ENCODE measurements at places on chromosomes 5 and 9.

DNA sequence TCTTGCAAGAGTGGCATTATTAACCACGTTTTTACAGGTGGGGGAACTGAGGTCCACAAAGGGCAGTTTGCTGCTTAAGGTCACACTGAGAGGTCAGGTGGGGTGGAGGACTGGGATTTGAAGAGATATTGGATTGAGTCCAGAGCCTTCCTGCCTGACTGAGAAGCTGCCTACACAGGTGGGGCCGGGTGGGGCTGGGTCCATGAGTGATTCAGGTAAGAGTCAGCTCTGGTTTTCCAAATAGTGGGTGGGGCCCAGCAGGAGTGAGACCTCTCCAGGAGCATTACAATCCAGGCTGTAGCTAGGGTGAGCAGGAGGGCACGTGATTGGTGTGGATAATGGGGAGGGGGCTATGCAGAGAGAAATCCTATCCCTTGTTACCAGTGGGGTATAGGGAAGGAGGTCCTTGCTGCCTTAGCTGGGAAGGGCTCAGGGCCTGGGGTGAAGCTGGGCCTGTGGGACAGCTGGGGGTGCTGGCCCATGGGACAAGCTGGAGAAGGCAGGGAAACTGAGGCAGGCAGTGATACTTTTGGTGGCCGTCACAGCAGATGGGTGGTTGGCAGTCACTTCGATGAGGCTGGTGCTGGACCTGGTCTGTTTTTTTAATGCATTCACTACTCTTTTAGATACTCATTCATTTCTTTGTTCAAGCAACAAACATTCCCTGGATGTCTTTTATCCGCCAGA, 2.9 kb upstream of the PTGS1 start:
- DNase-seq, result no peak

GRCh38 chr9:1276474-1276873, 226.3 kb downstream of the DMRT2 start:
- no peak for DNase-seq

DNA sequence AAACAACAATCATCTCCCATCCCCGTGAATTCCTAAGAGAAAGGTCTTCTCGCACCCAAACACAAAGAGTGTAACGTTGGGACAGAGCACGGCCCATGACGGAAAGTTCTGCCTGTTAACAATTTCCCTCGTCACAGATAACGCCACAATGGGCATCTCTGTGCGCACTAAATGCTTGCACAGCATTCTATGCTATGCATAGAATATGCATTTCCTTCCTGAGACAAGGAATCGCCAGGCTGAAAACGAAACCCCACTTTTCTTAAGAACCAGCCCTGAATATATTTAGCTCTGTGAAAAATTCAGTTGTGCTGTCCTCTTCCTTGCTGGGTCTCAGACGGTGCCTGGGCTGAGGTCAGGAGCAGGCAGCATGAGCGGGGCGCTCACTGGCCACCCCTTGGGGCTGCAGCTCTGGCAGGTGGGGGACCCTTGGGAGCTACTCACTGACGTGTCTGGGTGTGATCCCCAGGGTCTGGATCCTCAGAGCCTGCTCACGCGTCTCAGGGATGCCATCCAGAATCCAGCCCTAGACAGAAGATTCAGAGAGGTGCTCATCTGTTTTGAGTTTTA, 49.8 kb downstream of the AK8 start:
- no peak for DNase-seq

- no peak for DNase-seq
These were observed 74.1 kb downstream of the DAP start for GRCh38 chr5:10686890-10687289.

GRCh38 chr9:136996361-136997292, at the start of gene CLIC3:
Gene CLIC3, minus strand, starts transcription at chr9:136996568. Its CDS starts 25 bp downstream, at chr9:136996543.
- DNase-seq, result peak; percentile 28

GRCh38 chr5:73619606-73620333, 6.2 kb upstream of the ARHGEF28 start:
- DNase-seq, result no peak

DNA sequence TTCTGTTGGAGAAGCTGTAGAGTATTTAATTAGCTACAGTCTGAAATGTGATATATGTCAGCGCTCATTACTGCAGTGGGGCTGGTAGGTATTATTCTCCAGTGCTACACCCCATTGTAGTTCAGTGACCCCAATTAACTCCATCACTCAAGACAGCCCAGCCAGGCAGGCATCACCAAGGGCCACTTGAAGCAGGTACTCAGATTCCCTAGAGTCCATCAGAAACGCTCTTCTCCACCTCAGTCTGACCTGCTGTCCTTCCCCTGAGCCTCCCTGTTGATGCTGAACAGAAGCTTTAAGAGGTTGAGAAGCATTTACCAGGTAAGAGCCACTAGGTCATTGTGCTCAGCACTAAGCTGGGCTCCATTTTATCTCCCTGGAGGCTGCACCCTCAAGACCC, 71.8 kb downstream of the GALNT10 start:
- DNase-seq, result no peak

- DNase-seq, result peak; percentile 62
These were observed 456 bp downstream of the KDM3B start for GRCh38 chr5:138352722-138353559.

- no peak for DNase-seq
These were observed 11.3 kb downstream of the MYMK start for GRCh38 chr9:133513214-133514100.

GRCh38 chr5:143174714-143175398, 228.6 kb downstream of the NR3C1 start:
- no peak for DNase-seq

- DNase-seq, result no peak
These were observed 13.3 kb upstream of the VLDLR start for GRCh38 chr9:2608276-2608675.

GRCh38 chr9:84975926-84976325, 306.4 kb downstream of the NTRK2 start:
- DNase-seq, result no peak

DNA sequence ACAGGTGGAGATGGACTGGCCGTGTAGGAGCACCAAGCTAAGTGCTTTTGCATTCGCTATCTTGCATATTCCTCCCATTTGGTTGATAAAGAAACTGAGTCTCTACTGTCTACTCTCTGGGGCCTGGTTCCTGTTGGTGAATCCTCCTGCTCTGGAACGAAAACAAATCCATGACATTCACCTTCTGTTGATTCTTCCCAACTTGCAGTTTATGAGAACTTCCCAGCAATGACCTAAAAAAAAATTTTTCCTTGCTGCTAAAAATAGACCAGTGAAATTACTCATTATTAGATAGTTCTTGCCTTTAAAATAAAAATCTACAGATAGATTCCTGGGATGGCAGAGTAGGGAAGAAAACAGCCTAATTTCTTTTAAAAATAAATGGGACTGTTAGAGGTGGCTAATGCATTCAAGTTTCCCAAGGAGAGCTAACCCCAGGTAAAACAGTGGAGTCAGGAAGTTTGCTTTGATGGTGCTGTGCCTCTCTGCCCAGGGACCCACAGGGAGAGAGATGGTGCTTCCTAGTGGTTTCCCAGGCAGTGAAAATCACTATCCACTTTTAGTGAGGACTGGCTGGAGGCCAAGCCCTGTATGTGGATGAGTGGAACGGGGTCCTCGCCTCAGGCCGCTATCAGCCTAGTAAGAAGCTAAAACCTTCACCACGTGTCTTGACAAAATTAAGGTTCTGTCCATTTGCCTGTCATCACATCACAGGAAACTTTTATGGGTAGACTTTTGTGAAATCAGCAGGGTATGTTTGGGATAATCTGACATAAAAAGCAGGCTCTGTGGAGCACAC, 68.4 kb upstream of the NR3C1 start:
- DNase-seq, result no peak

GRCh38 chr9:130110596-130111021, 56.9 kb downstream of the GPR107 start:
- no peak for DNase-seq

GRCh38 chr5:90477073-90477472, 2.4 kb downstream of the POLR3G start:
- DNase-seq, result no peak

DNA sequence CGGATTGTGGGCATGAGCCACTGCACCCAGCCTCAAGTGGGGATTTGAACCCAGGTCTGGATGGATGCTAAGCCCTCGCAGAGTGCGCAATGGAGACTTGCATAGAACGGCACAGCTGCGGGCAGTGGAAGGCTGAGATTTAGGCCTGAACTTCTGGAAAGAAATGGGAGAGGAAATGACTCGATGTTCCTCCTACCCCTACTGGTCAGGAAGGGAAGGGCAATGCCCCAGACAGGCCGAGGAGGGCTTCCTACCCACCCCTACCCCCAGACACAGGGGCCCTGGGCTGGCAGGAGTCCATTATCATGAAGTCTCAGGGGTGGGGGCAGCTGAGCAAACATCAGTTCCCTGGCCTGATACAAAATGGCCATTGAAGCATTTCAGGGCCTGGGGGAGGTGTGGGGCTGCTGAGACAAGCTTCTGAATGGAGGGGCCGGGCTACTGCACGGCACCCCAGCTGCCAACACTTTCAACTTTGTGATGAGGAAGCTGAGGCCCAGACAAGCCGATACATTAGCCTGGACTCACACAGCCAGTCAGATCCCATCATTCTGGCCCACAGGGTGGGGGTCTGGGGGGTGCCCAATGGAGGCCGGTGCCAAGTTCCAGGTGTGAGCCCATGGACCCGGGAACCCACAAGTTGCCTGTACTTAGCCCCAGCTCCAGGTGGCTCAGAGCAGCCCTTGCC, 13.5 kb upstream of the WDR38 start:
- DNase-seq, result no peak

- DNase-seq, result no peak
These were observed 10.4 kb downstream of the LRRC8A start for GRCh38 chr9:128892221-128892921.

GRCh38 chr9:27183131-27183530, 74.1 kb downstream of the TEK start:
- no peak for DNase-seq

DNA sequence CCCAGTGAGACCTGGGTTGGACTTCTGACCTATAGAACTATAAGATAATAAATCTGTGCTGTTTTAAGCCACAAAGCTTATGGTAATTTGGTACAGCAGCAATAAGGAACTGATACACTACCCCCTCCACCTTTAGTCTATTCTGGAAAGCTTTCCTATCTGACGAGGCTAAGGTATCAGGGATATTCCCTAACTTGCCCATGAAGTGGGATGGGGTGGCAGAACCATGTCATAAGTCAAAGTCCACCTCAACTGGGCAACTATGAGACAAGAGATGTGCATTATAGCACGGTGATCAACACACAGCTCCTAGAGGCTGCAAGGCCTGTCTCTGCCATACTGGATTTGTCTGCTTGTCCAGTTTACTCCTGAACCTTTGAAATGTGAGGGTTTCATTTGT, 146.8 kb upstream of the RAD23B start:
- DNase-seq, result no peak

DNA sequence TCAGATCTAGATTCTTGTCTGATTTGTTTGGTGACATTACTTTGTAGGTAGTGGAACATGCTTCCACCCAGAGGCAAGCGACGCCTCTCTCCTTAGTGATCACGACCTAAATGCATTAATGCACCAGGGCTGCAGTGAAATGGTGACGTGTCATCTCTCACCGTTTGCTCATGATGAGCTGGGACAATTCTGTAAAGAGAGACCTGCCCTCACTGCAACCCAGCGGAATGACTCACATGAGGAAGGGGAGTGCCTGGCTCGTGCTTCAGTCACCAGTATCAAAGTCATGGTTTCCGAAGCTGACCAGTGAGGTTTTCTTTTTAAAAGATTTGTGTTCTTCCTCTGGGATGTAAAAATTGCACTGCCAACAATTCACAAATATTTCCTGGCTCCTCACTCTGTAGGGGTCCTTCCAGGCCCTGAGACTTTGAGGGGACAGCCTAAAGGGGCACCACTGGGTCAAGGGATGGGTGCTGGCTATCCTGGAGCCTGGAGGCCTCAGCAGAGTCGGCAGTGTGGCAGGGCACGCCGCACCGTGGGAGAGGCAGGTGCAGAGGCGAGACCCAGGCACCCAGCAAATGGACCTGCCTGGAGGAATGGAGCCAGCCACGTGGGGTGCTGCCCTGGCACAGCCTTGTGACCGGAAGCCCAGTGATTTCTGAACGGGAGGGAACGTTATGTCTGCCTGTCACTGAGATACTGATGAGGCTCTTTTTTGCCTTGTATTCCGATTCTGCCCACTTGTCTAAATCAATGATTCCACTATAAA, 17.3 kb downstream of the QSOX2 start:
- DNase-seq, result no peak

DNA sequence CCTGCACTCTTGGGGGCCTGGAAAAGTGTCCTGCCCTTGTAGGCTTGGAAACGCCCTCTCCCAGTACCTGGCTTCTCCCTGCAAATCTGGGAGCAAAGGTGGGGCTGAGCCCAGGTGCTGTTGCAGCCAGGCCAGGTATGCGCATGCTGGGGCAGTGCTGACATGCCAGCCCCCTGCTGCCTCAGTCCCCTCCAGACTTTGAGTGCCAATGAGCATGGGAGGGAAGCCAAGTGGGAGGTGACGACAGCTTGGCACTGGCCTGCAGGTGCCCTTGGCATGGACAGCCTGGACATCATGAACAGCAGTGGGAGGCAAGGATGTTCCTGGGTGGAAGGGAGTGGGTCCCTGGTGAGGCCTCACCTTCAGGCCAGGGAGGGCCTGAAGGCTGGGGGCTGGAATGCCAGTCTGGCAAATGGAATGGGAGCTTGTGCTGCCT, 1494.4 kb upstream of the NUDT12 start:
- no peak for DNase-seq

DNA sequence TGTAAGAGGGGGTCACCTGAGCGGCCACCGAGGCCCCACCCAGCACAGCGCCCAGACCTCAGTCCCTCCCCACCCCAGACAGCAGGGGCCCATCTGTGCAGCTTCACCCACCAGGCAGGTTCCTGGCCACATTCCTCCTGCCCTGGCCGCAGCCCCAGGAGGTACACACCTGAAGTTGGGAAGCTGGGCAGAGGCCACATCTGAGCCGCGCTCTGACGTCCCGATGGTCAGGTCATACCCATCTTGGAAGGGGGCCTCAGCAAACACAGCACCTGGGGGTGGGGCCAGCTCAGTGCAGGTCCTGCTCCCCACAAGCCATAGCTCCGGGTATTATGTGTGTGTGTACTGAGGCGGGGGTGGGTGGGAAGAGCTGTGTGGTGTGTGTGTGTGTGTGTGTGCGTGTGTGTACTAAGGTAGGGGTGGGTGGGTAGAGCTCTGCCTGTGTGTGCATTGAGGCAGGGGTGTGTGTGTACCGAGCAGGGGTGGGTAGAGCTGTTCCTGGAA, 5.6 kb downstream of the SPOUT1 start:
- DNase-seq, result no peak

DNA sequence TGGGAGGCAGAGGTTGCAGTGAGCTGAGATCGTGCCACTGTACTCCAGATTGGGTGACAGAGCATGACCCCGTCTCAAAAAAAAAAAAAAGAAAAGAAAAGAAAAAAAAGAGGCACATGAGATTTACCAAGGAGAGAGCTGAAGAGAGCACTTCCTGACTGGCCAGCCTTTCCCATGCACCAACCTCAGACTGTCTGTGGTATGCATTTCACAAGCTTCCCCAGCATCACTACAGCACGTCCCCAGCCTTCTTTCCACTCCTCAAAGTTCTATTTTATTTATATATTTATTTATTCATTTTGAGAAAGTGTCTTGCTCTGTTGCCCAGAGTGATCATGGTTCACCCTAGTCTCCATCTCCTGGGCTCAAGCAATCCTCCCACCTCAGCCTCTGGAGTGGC, 13.6 kb upstream of the FUBP3 start:
- DNase-seq, result no peak

GRCh38 chr5:101590384-101590783, 687.3 kb upstream of the ST8SIA4 start:
- DNase-seq, result no peak

GRCh38 chr5:73317523-73317922, 131.1 kb downstream of the FOXD1 start:
- DNase-seq, result no peak
